ENCODE measurements at places on chromosomes 7 and 10. TPM values are rescaled to one million over a fixed set of nuclear protein-coding genes. Genes with fewer than 3 reads are reported as not detected.

DNA sequence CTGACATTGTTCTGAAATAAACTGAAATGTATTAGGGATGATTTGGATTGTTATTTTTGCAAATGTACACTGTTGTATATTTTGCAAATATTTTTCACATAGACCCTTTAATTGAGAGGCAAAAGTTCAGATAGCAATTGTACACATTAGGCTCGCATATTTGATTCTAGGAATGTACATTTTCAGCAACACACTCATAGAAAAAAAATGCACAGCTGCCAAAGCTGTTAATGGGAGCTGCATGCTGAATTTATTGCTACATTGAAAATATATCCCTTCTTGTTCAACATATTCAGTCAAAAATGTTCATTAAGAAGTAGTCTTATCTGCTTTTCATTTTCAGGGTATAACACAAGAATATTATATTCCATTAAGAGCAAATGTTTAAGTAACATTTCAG is 512.9 kb downstream of the ATRNL1 start:
- no peak for DNase-seq

- no peak for DNase-seq
These were observed 27.9 kb upstream of the HPS1 start for GRCh38 chr10:98474628-98475027.

DNA sequence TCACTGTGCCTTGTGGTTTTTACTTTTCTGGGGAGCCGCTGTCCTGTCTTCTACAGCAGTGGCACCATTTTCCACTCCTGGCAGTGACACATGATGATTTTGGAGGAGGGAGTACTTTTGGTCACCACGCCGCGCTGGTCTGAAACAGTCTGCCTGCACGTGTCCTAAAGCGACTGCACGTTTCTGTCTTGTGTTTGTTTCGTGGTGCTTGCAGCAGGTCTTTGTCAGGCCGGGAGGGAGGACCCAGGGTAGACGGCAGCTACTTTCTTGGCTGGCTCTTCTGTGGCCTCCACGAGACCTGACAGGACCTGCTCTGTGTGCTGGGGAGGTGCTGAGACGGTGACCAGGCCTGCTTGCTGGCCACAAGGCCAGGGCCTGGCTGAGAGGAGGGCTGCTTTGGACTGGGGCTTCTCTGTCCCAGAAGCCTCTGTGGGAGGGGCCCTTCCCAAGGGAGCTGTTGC is 82.0 kb downstream of the GLRX3 start:
- DNase-seq, result no peak

DNA sequence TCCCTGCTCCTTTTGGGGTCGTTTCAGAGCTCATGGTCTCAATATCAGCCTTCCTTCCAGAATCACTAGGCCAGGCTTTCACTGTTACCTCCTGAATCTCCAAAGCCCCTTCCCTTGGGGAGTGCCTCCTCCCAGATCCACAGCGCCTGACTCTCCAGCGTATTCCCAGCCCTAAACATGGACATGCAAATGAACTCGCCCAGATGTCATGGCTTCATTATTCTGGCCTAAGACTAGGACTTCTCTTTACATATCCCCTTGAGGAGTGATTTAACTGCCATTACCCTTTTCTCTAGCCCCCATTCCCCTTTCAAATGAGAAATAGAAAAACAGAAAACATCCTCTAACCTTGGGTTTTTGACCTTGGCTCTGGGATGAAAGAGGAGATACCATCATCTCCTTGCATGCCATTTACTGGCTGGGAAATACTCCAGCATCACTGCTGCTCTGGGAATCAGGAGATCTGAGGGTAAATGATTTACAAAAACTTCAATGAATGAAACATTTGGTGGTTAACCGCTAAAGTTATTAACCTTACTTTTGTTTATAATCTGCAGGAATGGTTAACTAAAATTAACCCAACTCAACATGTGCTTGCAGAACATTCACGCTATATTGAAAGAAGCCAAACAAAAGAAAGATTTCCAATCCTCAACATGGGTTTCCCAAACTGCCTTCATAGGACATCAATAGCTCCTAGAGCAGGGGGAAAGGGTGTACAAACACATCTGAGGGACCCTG is 37.0 kb downstream of the FAM171A1 start:
- DNase-seq, result peak; percentile 99

- no peak for DNase-seq
These were observed 373 bp downstream of the DHX32 start for GRCh38 chr10:125880719-125881118.

- no peak for DNase-seq
These were observed 10.4 kb downstream of the HDAC9 start for GRCh38 chr7:18505870-18506460.

DNA sequence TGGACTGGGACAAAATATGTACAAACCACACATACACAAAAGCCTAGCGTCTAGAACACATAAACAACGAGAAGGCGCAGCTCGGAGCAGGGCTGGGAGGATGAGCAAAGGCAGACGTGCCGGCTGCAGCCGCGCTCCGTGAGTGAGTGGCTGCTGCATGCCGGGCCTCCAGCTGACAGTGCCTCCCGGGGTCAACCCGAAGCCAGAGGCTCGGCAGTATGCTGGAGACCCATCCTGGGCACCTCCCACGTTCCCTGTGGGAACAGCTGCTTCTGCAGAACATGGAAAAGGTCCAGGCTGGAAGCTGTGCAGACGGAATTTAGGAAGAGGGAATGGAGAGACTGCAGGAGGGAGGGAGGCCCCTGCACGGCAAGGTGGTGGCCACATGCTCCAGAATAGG is 3.6 kb upstream of the GPR146 start:
- no peak for DNase-seq

DNA sequence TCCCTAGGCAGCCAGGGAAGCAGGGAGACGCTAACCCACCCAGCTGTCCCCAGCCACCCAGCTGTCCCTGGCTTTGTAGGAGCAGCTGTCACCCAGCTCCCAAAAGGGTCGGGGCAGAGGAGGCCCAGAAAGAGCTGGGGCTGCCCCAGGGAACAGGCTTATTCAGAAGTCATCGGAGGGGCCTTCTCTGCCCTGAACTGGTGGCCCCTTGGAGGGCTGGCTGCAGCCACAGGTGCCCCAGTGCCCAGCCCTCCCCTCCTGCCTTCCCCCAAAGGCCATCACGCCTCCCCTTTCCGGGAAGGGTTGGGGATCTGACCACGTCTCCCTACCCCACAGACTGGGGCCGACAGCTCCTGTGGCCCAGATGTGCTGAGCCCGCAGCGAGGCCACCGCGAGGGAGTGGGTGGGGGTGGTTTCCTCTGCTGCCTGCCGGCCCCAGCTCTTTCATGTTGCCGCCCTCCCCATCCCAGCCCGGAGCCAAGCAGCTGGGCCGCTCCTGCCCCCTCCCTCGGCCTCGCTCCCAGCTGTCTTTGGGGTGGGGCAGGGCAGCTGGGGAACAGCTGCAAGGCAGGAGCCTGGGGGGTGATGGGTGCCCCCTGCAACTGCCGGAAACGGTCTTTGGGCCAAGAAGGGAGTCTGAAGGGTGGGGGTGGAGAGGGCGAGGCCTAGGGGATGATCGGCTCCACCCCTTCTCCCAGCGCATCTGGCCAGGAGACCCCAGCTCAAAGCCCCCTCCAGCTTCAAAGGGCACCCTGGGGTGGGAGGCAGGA is 16.8 kb downstream of the TRIM8 start:
- DNase-seq, result no peak

GRCh38 chr7:101058355-101058754 is 26.9 kb upstream of the TRIM56 start:
- DNase-seq, result peak; percentile 36

DNA sequence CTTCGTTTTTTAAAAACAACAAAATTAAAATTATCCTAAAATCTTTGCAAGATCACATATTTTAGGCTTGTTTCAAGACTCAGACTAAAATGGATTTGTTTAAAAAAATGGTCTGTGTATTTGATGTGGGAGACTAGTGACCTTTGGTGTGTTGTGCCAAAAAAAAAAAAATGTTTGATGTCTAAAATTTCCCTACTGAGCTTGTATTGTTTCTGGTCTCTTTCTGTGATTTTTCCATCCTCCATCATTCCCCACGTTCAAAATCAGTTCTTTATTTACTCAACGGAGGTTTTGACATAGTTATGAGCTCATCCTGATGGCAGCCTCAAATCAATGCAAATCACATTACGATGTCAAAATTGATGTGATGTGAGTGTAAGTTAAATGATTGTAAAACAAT is 326.2 kb downstream of the RNLS start:
- DNase-seq, result no peak

- no peak for DNase-seq
These were observed 34.3 kb upstream of the WNT16 start for GRCh38 chr7:121294448-121294992.

- no peak for DNase-seq
These were observed 188.8 kb upstream of the TCF7L2 start for GRCh38 chr10:112761256-112761655.

GRCh38 chr7:94127026-94127425 is 122.9 kb upstream of the BET1 start:
- no peak for DNase-seq

- DNase-seq, result no peak
These were observed 106.6 kb upstream of the CHST15 start for GRCh38 chr10:124200011-124200410.

DNA sequence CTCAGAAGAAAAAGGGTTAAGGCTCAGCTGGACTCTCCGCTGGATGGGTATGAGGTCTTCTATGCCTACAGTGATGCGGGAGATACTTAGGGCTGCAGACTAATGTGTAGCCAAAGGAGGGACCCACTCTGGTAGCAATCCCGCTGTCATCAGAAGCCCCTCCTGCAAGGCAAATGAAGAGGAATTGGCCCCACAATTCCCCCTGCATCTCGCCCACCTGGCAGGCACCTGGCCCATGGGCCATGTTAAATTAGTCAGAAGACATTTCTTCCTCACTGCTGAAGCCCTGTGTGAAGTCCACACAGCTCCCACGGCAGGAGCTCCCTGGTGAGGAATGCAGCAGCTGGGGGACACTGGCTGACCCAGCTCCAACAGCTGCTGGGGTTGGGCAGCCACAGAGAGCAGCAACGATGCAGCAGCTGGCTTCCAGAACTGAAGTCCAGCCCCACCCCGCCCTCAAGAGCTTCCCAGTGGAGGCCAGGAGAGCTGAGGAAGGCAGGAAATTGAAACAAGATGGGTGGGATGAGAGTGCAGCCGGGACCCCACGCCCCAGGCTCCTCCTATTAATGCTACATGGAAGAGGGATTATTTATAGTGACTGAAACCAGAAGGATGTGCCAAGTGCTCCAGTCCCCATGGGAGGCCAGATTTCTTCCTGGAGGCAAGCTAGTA is 5.5 kb downstream of the VSTM4 start:
- DNase-seq, result no peak

DNA sequence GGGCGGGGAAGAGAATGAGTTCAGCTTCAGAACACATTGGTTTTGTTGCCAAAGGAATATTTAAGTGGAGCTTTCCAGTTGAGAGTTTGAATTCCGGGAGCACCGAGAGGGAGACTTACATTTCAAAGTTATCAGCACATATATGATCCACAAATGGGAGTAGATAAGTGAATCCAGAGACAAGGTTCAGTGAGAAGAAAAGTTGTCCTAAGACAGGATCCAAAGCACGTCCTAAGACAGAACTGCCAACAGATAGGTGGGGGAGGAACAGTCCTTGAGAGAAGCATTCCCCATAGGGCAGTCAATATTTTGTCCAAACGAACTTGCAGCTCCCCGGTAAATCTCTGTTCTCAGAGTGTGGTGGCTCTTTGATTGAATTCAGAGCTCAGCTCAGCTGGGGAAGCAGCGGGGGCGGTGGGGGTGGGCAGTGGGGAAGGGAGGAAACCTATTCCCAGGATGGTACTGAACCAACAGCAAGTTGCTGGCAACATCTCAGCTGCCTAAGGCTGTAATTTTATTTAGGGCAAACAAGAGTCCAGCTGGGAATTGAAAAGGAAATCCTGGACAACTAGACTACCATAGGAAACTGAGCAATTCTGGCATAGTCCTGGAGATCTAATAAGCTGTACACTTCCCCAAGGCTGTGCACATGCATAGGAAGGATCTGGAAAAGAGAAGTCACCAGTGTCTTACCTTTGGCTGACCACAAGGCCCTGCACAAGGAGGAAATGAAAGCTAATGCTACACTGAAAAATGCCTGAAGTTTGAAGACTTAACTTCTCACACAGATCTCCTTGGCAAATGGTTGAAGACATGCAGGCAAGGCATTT is 94.2 kb upstream of the CXCL12 start:
- DNase-seq, result no peak

DNA sequence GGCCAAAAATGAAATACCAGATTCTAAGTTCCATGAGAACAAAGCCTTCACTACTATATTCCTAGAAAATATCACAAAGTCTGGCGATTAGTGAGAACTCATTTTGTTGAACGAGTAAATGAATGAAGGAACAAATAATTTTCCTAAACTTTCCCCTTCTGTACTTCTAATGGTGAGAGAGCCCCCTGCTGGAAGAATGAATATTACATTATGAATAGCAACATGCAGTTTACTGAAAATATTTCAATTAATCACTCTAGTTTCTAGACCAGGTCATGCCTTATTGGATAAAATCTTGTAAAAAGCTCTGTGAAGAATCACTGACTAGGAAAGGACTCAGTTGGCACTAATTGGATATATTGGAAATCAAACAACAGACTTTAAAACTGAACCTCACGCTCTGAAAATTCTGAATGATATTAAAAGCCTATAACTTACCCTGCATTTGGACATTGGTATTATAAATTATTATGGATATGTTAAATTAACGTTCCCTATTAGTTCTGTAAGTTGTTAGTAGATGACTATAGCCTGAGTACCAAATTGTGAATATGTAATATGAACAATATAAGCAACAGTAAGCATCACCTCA is 32.4 kb upstream of the MTPN start:
- peak; percentile 54 for DNase-seq

GRCh38 chr10:118036281-118036875 is 10.4 kb downstream of the RAB11FIP2 start:
- DNase-seq, result no peak

The CTNNA3 gene
- total RNA-seq, result under 0.01 TPM

The NRG3 gene
- total RNA-seq, result 0.05 TPM

The TRDMT1 gene
- 6.1 TPM for total RNA-seq

The C7orf33 gene
- total RNA-seq, result not detected

The ASB13 gene
- 12.7 TPM for total RNA-seq

The SPOCK2 gene
- total RNA-seq, result 41.8 TPM

The NME8 gene
- total RNA-seq, result not detected

The CFAP70 gene
- 3.7 TPM for total RNA-seq

The CDNF gene
- 0.55 TPM for total RNA-seq

The CNNM1 gene
- total RNA-seq, result 0.35 TPM

The PLEKHS1 gene
- total RNA-seq, result 0.45 TPM

The MMP21 gene
- not detected for total RNA-seq

The MYPN gene
- total RNA-seq, result 0.17 TPM

Measured in renal cortical epithelial cell (primary cell).